ENCODE measurements at places on chromosomes 5 and 9. TPM values are rescaled to one million over a fixed set of nuclear protein-coding genes. Genes with fewer than 3 reads are reported as not detected.

DNA sequence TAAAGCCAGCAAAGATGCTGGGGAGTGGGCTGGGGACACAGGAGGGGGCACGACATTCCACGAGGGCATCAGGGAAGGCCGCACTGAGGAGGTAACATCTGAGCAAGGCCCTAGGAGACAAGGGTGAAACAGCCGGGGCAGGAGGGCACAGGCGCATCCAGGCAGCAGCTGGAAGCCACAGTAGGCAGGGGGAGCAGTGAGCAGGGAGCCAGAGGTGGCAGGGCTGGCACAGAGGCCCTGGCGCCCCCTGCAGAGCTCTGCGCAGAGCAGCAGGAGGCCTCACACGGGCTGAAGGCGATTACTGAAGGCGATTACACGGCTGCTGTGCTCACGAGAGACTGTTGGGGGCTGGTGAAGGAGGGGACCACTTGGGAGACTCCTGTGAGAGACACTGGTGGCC is 15.4 kb downstream of the LMAN2 start:
- no peak for DNase-seq

SLC27A6 gene
- 2.0 TPM for total RNA-seq

CKMT2 gene
- total RNA-seq, result 0.82 TPM

DNA sequence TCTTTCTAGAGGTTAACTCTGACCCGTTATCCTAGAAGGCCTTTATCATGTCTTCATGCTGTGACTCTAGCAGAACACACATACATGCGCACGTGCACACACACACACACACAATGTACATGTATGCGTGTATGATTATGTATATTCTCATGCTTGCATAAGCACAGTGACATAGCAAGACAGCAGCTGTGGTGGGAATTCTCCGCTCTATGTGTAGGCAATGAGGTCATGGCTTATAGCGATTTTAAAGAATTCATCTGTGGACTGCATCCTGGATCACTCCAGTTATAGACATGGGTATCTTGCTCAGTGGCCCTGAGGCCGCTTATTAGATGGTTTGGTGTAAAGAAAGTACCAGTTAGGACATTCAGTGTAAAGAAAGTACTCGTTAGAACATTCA is 106.2 kb downstream of the FBXL7 start:
- no peak for DNase-seq

DNA sequence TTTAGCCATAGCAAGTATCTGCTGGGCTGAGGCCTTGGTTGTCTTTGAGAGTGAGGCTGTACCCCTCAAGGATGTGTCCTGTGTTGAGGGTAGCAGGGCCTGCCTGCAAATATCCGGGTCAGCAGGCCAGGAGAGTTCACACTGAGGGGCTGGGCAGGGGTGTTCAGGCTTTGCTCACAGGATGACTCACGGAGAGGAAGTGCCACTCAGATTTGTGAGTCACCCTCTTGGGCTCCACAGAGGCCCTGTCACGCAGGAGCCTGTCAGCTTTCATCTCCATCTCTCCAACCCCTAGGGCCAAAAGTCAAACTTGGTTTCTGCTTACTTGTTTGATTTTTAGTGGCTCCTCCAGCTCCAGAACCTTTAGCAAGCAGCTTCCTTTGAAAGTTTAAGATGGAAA is 211.5 kb downstream of the SEC61B start:
- no peak for DNase-seq

ORM2 gene
- not detected for total RNA-seq

DNA sequence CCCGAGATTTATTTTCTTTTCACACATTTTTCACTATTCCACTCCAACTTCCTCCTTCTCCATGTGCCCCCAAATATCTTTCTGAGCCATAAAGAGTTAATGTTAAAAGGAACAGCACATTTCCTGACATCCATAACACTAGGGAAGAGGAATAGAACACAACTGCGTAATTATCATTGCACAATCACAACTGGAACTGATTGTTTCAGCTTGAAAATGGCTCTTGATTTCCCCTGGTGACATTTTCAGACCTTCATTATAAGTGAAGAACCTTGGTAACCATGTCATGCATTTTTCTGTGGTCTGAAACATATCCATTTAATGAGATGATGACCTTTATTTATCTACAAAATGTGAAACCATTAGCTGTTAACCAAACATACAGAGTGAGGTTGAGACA is 82.4 kb downstream of the PCSK1 start:
- DNase-seq, result no peak

SV2C gene
- total RNA-seq, result 2.9 TPM

C9 gene
- under 0.01 TPM for total RNA-seq

MYMK gene
- total RNA-seq, result not detected

DNA sequence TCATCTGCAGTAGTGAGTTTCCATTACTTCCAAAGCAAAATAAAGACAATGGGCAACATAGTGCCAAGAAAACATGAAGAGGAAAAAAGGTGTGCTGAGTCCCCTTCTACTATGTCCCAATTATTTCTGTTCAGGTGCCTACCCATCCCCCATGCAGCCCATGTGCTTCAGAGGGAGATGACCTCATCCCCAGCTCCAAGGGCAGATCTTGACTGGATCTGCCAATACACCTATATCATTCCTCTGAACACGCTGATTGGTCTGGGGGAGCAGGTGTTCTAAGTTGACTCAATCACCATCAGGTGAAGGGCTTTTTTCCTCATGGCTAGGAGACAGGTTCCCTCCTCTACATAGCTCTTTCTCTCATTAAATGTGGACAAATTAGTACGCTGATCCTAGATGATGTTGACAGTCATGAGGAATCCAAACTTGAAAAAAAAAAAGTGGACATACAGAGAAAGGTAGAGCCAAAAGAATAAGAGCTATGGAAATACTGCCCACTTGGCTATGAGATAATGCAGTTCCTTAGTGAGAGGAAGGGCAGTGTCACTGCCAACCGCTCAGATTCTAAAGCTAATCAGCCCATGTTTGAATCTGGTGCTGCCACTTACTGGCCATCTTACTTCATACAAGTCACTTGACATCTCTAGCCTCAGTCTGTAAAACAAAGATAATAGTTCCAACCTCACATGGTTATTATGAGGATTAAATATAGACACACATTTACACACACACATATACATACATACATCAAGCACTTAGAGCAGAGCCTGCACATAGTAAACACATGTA is 23.1 kb downstream of the PRELID2 start:
- no peak for DNase-seq

SLC4A9 gene
- under 0.01 TPM for total RNA-seq

- no peak for DNase-seq
These were observed 140.0 kb downstream of the PBX3 start for GRCh38 chr9:125887172-125887571.

ARID3C gene
- total RNA-seq, result 0.82 TPM

DNA sequence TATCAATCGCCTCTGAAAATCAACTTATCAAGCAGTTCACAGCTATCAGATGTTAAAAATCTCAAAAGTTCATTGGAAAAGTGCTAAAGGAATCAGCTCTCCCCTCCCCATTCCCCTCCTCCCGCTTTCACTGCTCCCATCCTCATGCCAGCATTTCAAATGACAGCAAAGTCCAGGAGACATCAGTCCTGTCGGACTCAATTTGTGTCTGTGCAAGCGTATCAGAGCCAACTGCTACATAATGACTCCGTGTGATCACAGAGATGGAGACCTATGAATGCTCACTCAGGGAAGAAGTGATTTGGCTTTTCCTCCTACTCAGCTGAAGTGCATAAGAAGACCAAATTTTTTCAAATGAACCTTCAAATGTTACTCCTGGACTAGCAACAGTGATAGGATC is 937.2 kb upstream of the DMAC1 start:
- no peak for DNase-seq
